ENCODE measurements at places on chromosomes 3 and 15.

DNA sequence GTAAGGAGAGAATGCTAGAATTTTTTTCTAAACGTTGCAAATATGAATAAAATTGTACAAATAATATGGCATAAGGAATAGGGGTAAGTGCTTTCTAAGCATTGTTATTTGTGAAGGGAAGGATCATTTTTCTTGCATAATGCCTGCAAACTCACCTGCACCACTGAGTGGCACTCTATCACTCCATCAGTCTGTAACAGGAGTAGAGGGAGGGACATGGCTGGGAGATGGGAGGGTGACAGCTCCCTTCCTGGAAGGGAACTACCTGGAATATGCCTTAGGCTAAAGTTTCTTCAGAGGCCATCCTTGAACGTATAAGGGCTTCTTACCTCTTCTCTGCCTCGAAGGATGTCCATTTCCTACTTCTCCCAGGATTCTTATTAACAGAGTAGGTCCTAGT, 3.0 kb downstream of the NAALADL2 start:
- DNase-seq = no peak

GRCh38 chr15:62452026-62452425, 286.9 kb upstream of the C2CD4B start:
- DNase-seq = no peak

DNA sequence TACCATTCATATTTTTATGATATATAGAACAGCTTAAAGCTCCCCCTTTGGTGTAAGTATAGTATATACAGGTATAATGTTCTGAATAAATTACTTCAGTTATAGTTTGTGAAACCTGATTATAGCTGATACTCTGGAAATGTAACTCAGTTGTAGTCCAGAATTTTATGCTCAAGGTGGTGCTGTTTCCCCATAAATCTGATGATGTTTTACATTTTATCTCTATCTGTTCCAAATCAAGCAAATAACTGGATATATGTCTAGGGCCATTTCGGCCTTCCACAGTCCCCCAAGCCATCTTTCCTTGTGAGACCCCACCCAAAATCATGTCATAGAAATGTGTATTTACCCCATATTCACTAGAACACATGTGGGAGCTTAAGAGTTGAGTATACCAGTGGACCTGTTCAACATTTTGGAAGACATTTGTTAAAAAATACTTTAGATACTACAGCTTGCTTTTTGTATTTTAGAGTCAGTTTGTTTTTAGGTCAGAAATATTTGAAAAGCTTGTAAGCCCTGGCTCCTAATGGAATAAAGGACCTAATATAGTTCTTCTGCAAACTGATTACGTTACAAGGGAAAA, 107.1 kb downstream of the ATG7 start:
- no peak for DNase-seq

DNA sequence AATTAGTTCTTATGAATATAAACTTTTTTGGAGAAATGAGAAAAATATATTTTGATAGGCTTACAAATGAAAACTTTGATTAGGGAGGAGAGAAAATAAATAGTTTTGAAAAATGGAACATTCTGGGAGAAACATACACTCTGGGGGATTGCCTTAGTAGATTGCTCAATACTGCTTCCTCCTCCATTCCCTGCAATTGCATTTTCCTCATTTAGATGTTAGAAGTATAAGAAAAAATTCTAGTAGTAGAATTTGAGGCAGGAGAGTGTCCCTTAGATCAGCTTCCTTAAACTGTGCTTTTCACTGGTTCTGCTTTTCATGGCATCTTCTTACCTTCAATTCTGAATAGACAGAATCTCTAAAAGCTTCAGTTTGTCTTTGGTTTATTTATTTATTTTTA, 46.2 kb upstream of the CTDSPL2 start:
- no peak for DNase-seq

DNA sequence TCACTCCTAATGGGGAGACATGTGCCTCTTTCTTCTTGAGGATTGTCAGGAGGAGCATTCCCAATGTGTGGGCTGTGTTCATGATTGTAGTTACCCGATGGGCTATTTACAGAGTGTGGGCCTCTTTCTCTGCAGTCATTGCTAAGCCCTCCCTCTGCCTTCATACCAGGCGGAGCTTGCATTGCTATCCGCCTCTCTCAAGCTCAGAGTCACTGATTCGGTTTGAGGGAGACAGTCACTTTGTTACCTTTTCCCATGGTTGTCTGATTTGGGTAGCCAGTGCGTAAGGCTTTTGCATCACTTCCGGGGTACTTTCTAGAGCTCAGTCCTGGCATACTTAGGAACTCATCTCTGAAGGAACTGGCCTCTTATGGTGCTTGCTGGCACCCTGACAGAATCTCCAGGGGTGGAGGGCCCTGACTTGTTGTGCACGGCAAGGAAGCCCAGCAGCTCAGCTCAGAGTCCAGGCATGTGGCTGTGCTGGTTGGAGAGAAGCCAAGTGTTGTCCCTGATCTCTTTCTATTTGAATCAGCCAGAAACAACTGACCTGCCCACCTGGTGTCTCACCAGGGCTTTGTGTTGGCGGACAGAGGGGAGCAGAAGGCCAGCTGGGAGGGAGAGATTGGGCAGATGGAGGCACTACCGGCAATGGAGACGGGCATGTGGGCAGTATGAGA, 79.8 kb downstream of the EPHB1 start:
- no peak for DNase-seq

DNA sequence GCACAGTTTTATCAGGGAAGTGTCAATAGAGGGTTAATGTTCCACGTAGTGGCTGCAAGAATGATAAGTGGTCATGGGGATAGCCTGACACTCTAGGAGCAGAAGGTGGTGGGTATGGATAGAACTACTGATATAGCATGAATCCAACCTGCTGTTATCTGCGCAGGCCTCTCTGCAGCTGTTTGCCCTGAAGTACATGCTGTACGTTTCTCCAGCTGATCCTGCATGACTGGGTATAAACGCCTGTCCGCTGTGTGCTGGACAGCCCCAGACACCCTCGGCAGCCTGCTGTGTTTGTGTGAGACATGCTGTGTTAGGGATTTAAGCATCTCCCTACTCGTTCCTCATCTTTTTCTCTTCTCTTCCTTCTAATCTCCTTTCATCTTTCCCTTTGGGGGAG, 87.1 kb downstream of the LPP start:
- no peak for DNase-seq

GRCh38 chr3:110756705-110757104, 314.9 kb upstream of the NECTIN3 start:
- DNase-seq = no peak

DNA sequence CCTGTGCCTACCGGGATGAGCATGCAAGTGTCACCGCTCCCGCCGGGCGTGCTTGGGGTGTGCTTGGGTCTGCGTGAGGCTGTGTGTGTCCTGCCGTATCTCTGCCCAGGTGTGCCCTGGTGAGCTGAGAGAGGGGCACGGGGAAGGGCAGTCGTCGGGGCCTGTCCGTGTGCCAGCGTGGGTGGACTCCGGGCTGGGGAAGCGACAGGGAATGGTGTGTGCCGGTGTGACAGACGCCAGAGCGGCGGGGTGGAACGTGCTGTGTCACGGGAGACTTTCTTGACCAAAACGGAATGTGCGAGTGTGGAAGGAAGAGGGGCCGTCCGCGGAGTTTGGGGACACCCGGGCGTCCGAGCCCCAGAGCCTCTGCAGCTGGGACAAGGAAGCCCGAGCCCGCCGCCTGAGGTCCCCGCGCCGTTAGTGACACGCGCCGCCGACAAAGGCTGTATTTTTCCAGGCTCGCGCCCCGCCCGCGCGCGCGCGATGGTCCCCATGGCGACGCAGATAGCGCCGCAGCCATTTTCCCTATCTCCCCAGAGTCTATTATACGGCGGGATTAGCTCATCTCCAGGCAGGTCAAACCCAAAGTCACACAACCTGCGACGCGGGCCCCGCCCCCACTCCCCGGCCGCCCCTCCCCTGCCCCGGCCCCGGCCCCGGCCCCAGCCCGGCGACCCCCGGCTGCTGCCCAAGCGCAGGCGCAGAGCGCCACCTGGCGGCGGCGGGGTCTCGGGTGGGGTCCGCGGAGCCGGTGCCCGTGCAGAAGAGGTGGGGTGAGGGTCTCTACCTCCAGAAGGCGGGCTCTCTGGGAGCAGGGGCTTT, 4.5 kb upstream of the GATA2 start:
- DNase-seq = peak; percentile 80
